ENCODE measurements at places on chromosomes 5 and 9.

DNA sequence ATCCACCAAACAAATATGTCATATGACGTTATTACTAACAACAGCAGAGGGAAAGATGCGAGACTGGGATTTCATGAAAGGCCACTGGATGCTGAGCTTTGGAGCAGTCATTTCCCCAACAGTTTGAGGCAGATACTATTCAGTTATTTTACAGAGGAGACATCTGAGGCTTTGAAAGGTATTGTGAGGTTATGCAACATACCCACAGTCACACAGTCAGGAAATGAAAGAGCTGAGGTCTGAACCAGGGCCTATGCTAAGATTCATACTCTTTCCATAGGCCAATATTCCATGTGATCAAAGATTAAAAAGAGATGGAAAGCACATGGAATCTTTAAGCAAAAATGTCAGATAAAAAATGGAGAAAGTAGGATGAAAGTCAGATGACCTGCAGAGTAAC is 63.0 kb downstream of the LPAR1 start:
- no peak for DNase-seq

- DNase-seq: no peak
Observed at GRCh38 chr5:37710965-37711364, 128.9 kb downstream of the GDNF start.

GRCh38 chr5:68332556-68332955 is 117.0 kb downstream of the PIK3R1 start:
- no peak for DNase-seq

DNA sequence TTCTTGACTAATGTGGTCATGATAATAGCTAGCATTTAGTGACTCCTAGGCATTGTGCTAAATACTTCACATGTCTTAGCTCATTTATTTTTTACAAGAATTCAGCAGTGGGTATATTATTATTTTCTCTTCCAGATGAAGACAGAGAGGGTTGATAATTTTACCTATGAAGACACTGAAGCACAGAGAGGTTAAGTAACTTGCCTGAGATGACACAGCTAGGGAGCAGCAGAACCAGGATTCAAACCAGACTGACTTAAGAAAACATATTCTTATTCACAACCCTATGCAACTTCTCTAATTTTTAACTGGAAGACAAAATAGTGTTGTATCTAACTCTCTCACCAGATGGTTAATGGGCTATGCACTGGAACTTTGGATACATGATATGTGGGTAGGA is 44.8 kb downstream of the NNT start:
- DNase-seq: no peak

- DNase-seq: no peak
Observed at GRCh38 chr5:58505971-58506640, 14.9 kb downstream of the GAPT start.

DNA sequence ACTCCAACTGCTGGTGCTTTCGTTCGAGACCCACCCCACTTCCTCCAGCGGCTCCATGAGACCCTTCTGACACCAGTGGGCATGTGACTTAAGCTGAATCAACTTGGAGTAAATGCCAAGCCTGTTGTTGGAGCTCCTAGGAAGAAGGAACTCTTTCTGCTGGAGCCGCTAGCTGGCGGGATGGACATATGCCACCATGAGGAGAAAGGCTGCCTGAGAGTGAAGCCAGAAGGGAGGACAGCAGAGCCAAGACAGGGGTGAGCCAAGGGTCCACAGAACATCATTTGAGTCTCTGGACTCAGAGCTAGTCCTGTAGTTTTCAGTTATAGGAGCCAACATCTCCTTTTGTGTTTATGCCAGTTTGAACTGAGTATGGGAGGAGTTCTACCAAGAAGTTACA is 35.9 kb downstream of the ANXA6 start:
- no peak for DNase-seq
